ENCODE measurements at places on chromosomes 5 and 9.

- H3K27me3 ChIP-seq: peaks cover 20% of the 10 kb centered on the region
- no peak for DNase-seq
- H3K4me1 ChIP-seq: peaks cover 7% of the 10 kb centered on the region
- H3K36me3 ChIP-seq: no peaks in the 10 kb centered on the region
These were observed 14.4 kb upstream of the MRPS30 start for GRCh38 chr5:44794371-44794770.

DNA sequence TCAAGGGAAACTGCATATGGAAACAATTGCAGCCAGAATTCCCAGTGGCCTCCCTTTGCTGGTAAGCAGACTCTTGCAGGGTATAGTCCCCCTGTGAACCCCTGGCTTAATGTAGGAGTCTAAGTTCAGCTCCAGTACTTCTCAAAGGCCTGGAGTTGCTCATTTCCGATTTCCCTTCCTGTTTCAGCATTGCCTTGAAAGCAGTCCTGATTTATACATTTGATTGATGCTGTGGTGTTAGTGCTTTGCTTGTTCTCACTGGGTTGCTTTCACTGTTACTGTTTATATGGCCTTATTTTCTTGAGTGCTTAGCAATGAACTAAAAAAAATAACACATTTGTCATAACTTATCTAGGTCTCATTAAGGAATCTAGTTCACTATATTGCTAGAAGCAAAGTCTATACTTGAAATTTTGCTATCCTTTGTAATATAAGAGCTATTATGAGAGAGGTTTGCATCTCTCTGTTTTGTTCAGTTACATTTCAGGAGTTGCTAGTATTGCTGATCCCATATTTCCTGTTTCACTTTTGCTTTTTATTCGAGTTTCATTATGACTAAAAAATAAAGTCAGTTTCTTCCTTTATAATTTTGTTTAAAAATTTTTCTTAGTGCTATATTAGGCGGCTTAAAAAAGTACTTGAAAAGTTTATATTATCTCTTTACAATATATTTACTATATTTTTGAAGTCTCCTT, 122.4 kb upstream of the NMUR2 start:
- H3K4me3 ChIP-seq: peak overlapping the region; percentile 63
- peaks cover 4% of the 10 kb centered on the region for H3K4me1 ChIP-seq
- no peak for DNase-seq
- no peaks in the 10 kb centered on the region for H3K27me3 ChIP-seq
- H3K36me3 ChIP-seq: peaks cover 2% of the 10 kb centered on the region

DNA sequence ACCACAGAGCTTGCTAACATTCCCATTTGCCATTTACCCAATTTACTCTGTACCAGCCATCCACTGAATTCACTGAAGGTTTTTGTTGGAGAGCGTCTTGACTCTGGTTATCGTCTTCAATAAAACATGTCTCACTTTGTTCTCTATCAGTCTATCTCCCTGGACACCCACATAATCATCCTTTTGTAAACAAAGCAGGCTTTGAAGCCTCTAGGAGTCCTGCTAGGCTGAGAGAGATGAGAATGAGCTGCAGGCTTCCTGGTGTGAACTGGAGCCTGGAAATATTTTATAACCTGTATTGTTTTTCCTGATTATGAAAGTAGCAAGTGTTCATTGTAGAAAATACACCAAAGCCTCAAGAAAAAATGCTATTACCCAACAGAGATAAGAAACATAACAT, 140.6 kb upstream of the ZNF366 start:
- DNase-seq: no peak
- no peak overlapping the region for H3K27ac ChIP-seq
- no peaks in the 10 kb centered on the region for H3K4me1 ChIP-seq
- H3K36me3 ChIP-seq: no peaks in the 10 kb centered on the region
- H3K4me3 ChIP-seq: no peak overlapping the region

DNA sequence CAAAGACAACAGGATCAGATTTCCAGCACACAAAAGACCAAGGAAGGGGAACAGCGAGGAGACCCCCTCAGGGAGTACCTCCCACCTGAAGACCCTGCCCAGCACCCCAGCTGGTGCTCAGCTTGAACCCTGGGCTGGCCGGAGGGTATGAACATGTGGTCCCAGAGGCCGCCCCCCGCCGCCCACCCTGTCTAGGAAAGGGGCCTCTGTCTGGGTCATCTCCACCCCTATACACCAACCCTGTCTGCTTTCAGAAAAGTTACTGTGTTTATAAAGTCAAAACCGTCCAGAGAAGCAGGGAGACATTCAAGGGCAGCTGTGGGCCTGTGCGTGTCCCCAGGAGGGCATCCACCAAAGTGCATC, 72.2 kb downstream of the ADAMTS2 start:
- H3K36me3 ChIP-seq: no peaks in the 10 kb centered on the region
- no peak for DNase-seq
- peaks cover 50% of the 10 kb centered on the region for H3K27me3 ChIP-seq
- no peaks in the 10 kb centered on the region for H3K4me1 ChIP-seq
- H3K4me3 ChIP-seq: no peak overlapping the region

DNA sequence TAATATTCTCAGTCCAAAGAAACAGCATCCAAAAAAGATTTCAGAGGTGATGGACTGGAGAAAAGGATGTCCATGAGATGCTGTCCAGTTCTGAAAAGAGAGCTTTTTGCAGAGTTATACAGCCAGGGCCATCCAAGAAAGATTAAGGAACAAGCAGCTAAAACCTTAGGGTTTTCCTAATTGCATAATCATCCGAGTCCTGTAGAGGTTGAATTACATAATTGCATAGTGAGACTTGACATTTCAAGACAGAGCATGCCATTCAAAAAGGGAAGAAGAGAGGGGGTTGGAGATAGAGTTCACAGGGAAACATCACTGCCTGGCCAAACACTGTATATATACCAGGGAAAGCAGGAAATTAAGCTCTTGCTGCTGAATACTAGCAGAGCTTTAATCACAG, 1729.2 kb upstream of the WWC1 start:
- no peaks in the 10 kb centered on the region for H3K27me3 ChIP-seq
- H3K4me1 ChIP-seq: no peaks in the 10 kb centered on the region
- H3K4me3 ChIP-seq: no peak overlapping the region
